ENCODE measurements at places on chromosomes 12 and 14. TPM values are rescaled to one million over a fixed set of nuclear protein-coding genes. Genes with fewer than 3 reads are reported as not detected.

DNA sequence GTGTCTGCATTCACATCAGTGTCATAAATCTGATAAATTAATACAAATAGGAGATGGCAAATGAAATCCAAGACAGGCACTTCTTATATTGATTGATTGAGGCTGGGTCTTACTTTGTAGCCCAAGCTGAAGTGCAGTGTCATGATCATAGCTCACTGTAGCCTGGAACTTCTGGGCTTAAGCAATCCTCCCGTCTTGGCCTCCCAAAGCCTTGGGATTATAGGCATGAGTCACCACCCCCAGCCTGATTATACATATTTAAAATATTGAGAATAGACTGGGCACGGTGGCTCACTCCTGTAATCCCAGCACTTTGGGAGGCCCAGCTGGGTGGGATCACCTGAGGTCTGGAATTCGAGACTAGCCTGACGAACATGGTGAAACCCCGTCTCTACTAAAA is 51.3 kb downstream of the MARK3 start:
- no peak for DNase-seq

DNA sequence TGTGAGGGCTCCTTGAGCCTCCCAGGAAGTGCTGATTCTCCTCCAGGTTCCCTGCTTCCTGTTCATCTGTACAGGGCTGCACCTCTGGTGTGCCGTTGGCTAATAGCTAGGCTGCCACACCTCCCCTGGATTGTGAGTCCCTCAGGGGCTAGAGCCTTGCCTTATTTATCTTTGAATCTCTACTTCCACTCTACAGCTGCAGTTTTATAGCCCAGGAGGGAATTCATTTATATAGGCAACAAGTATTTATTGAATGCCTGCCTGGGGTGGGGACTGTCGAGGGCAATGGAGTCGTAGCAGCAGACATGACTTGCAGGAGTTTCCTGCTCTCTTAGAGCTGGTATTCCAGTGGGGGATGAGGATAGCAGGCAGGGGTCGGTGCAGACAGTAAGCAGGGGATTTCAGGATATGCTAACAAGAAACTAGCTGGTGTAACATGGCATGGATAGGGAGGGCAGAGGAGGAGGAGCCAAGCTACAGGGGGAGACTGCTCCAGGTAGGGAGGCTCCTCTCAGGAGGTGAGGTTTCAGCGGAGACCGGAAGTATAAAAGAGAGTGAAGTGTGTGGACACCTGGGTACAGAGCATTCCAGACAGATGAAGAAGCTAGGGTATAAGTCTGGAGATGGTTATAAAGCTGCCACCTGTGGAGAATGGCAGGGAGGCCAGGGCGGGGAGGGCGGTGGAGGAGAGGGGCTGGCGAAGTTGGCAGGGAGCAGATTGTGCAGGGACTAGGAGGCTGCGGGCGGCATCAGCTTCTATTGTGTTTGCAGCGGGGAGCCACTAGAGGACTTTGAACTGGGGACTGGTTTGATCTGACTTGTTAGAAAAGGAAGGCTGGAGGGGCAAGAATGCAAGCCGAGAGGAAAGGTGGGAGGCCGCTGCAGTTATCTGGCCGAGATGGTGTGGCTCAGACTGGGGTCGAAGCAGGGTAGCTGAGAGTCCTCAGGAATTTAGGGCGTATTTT is 17.2 kb downstream of the USP30 start:
- DNase-seq: no peak

ADAM20 gene
- not detected for polyA plus RNA-seq

GRCh38 chr14:88242446-88242845 is 80.6 kb downstream of the KCNK10 start:
- DNase-seq: no peak

- no peak for DNase-seq
Observed at GRCh38 chr14:49593016-49593415, 5.7 kb upstream of the LRR1 start.

DNA sequence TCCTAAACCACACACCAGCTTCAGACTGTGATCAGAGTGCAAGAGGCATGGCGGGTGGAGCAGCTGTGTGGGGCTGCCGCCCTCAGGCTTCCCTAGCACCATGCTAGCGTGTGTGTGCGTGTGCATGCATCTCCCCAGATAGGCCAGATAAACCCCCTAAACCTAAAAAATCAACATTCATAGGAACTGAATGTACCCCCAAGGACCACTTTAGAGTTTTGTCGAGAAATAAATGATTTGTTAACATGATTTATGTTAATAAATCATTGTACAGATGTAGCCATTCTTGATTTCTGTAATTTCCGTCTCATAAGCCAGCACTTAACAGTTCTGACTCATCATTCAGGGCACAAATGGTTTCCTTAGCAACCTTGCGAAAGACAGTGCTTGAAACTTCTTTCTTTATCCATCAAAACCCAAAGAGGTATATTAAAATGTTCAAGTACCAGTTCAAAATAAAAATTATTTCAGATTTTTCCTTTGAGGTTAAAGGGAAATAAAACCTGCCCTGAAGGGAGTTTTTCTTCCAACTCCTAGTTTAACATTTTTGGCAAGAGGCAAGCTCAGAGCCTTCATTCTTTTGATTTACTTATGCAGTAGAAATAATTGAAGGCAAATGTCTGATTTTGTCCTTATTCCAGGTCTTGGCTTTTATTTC is 206.2 kb upstream of the RGS6 start:
- DNase-seq: no peak

DNA sequence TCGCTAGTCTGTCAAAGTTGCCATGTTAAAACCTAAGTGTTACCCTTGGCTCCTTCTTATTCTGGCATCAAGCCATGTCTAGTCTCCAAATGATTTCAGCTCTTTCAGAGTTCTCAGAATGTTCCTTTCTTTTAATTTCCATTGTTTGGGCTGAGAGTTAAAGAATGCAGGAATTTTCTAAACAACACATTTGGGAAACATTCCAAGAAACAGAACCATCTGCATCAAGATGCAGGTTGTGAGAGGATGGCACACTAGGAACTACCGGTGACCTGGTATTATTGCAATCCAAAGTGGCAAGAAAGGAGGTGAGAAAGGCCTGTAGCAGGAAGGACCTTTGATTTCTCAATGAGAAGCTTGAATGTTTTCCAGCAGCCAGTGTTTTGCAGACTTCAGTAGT is 30.1 kb downstream of the SLC35F4 start:
- no peak for DNase-seq

DNA sequence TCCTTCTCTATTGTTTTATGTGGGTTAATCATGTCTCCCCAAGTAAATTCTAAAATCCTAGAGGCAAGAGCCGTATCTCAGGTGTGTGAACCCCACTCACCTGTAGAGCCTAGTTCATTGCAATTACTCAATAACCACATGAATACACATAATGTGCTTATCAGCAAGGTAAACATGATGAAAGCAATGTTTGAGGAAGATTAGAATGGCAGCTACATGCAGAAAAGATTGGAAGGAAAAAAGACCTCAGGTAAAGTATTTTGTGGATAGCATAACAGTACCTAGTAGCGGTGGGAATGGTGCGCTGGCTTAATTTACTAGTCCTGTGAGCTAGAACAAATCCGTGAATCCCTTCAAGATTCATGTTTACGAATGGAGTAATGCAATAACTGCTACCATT is 5.3 kb upstream of the KRAS start:
- DNase-seq: no peak

- DNase-seq: no peak
Observed at GRCh38 chr12:77800501-77800900, 30.2 kb upstream of the NAV3 start.

C1S gene
- 0.21 TPM for polyA plus RNA-seq

DNA sequence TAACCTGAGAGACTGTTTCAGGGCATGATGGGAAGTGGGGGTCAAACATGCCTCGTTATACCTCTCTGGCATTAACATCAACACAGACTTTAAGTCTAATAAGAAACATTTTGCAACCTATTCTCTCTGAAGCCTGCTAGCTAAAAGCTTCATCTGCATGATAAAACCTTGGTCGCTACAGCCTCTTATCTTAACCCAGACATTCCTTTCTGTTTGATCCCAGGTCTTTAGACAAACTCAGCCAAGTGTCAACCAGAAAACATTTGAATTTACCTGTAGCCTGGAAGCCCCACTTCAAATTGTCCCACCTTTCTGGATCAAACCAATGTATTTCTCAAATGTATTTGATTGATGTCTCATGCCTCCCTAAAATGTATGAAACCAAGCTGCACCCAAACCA is 9.1 kb downstream of the PPP2R3C start:
- no peak for DNase-seq

NRXN3 gene
- 1.1 TPM for polyA plus RNA-seq

DNA sequence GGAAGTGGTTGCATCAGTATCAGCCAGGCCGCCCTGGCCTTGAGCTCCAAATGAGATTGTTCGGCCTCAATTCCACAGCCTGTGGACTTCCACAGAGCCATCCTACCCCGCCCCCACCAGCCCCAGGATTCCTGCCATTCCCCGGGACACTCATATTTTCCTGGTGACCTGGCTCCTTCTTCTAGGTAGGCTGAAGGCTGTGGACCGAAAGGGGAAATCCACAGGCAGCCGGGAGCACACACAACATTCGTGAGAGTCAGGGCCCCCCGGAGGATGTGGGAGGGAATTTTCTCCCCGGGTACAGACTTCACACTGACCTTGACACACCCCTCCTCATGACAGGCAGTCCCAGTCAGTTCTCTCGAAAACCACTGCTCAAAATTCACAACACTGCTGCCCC is 39.9 kb downstream of the RIN3 start:
- DNase-seq: no peak

KRT3 gene
- polyA plus RNA-seq: not detected

GRCh38 chr14:47240748-47241437 is 434.5 kb downstream of the MDGA2 start:
- DNase-seq: no peak

KCNJ8 gene
- polyA plus RNA-seq: not detected

- DNase-seq: no peak
Observed at GRCh38 chr12:18549598-18549997, 188.2 kb downstream of the PLCZ1 start.

RERGL gene
- not detected for polyA plus RNA-seq

DNA sequence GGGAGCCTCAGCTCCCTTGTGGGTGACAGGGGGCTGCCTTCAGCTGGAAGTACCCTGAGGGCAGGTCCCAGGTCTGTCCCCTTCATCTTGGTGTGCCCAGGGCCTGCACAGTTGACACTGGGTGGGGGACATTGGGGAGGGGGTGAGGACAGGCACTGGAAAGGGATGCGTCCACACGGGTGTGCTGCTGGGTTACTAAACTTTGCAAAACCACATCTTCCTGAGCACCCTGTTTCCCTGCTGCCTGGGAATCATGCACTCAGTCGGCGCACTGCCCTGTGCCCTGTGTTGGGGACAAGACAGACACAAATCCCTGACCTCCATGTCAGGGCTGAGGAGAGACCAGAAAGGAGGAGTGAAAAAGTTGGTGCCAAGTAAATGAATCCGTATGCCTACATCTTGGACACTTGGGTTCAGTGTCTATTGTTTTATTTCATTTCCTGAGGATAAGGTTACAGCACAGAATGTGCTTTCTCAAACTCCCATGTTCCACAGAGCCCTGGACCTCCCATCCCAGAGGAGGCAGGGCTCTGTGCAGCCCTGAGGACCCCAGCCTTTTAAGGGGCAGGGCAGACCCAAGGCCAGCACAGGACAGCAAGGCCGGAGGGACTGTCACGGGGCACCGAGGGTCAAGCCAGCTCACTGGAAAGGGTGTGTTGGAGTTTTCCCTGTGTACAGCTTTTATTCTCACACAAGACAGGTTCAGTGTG is 2.9 kb upstream of the SLC25A29 start:
- DNase-seq: no peak

DNA sequence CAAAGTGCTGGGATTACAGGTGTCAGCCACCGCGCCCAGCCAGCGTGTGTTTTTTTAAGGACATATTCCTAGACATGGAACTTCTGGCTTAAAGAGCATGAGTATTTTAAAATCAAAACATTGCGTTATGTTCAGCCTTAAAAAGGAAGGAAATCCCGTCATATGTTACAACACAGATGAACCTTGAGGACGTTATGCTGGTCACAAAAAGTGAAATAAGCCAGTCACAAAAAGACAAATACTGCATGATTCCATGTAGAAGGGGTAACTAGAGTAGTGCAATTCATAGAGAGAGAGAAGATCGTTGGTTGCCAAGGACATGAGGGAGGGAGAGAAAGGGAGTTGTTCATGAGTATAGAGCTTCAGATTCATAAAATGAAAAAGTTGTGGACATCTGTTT is 53.9 kb downstream of the ACACB start:
- no peak for DNase-seq

DNA sequence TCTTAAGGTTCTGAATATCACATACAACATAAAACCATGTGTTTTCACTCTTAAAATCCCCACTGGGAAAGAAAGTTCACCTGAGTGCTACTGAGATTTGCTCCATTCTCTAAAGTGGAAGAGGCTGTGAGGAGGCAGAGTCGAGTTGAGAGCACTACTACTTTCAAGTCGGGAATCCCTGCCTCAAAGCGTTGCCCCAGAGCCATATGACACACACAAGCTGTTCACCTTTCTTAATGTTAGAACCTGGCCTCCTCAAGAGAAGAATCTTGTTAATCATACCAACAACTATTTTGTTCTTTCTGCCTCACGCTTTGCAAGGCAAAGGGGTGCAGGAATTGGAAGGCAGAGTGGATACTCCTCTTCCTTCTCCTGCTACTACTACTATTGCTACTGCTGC is 149.7 kb upstream of the DAAM1 start:
- no peak for DNase-seq

- DNase-seq: no peak
Observed at GRCh38 chr12:108653082-108653516, 19.4 kb upstream of the SELPLG start.

CCDC196 gene
- polyA plus RNA-seq: 0.20 TPM

AGAP2 gene
- 2.8 TPM for polyA plus RNA-seq

GRCh38 chr12:3647504-3647903 is 105.4 kb downstream of the CRACR2A start:
- DNase-seq: no peak

- DNase-seq: no peak
Observed at GRCh38 chr12:4447151-4447550, 1.5 kb upstream of the FGF6 start.

DNA sequence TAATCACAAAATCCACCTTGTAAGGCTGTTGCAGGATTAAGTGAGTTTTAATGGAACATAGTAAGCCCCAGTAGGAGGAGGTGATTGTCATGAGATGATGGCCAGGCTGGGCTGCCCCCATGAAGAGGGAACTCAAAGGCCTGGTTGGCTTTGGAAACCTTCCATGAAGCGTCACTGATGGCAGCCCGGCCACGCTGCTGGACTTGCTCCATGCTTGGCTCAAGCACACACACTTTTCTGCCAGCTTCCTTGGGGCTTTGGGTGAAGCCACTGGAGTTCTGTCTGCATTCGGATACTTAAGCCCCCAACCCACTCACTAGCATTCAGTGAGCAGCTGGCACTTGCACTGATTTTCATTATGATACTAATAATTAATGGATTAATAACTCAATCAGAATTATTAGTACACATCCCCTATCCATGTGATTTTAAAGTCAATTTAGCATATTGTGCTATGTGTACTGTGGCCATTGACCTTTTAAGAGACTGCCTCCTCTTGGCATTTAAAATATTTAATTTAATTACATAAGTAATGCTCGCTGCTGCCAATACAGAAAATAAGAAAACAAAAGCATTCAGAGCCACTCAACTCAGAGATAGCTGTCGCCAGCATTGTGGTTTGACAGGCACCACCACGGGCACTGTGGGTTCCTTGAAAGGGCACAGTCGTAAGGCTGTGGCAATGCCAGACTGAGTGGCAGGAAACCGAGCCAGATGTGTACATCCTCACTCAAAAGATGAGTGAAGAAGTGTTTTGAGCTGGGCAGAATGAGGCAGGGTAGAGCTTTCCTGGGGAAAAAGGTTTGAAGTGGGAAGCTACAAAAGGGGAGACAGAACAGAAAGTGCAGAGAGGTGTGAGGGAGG is 15.9 kb downstream of the KRT85 start:
- DNase-seq: no peak

Measured in GM12878 (cell line).